ENCODE measurements at places on chromosomes 7 and 10.

- peak; percentile 72 for DNase-seq
Observed at GRCh38 chr10:91328320-91328984, 81.7 kb upstream of the HECTD2 start.

GRCh38 chr10:78937800-78938694, 130.7 kb upstream of the ZMIZ1 start:
- DNase-seq = peak; percentile 38

- no peak for DNase-seq
Observed at GRCh38 chr10:81036257-81036656, 498.6 kb downstream of the SH2D4B start.

DNA sequence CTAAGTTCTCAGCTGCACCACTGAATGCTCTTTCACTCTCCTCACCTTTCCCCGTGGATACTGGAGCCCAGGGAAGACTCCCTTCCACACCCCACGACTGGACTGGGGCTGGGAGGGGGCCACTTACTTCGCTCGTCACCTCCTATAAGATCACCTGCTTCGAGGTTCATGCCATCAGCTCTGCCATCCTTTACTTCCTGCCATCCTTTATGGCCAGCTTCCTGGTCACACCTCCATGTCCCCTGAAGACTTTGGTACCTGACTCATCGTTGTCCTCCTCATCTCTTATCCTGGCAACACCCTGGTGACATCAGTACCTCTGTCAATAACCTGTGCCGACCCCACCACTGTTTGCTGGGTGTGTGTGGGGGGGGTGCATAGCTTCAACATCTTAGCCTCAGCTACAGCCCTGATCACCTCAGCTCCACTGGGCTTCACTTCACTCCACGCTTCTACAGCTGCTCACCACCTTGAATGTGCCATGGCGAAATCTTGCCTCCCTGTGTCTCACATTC, 8.7 kb upstream of the VDAC2 start:
- no peak for DNase-seq

DNA sequence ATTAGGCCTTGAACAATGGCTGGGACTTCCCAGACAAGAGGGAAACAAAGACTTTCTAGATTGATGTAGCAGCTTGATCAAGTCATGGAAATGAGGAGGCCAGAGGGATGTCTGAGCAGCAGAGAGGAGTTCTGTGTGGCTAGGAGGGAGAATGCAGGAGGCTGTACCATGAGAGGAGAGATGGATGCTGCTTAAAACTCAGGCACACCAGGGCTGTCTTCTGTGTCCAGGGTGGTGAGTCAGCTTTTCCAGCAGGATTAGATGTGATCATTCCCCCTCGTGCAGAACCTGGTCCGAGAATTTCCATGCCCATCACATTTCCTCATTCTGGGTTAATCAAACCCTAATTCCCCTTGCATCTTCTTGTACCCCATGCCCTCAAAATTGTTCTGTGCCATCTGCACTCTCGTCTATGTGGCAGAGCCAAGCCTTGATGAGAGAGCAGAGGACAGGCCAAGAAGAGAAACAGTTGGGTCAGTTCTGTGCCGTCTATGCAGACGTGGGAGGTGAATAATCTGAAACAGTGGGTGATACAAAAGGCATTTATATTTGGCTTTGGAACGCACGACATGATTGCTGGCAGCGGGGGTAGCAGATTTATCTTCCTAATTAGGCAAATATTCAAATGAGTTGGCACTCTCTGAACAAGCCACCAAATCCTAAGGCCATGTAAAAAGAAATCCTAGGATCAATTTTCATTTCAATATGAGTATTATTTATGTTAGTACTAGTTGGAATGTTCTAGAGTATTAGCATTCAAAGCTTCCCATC, 160.7 kb downstream of the TMEM178B start:
- no peak for DNase-seq

GRCh38 chr10:93206652-93207051, 133.0 kb downstream of the CYP26A1 start:
- no peak for DNase-seq

- DNase-seq = no peak
Observed at GRCh38 chr10:128431083-128431482, 304.9 kb upstream of the MKI67 start.

DNA sequence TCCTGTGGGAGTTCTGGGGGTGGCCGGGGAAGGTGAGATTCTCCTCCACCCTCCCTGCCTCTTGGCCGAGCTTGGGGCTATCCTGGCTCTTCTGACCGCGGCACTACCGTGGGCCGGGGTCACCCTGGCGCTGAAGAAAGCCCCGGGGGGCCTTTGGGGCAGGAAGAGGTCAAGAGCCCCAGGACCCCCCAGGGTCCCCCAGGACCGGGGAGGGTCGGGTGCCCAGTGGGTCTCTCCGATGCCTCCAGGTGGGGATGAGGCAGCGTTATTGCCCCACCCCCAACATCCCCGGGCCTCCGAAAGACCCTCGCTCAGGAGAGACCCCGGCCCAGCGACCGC, 439 bp upstream of the KNDC1 start:
- no peak for DNase-seq

GRCh38 chr7:105060923-105061322, 46.9 kb downstream of the KMT2E start:
- DNase-seq = no peak

DNA sequence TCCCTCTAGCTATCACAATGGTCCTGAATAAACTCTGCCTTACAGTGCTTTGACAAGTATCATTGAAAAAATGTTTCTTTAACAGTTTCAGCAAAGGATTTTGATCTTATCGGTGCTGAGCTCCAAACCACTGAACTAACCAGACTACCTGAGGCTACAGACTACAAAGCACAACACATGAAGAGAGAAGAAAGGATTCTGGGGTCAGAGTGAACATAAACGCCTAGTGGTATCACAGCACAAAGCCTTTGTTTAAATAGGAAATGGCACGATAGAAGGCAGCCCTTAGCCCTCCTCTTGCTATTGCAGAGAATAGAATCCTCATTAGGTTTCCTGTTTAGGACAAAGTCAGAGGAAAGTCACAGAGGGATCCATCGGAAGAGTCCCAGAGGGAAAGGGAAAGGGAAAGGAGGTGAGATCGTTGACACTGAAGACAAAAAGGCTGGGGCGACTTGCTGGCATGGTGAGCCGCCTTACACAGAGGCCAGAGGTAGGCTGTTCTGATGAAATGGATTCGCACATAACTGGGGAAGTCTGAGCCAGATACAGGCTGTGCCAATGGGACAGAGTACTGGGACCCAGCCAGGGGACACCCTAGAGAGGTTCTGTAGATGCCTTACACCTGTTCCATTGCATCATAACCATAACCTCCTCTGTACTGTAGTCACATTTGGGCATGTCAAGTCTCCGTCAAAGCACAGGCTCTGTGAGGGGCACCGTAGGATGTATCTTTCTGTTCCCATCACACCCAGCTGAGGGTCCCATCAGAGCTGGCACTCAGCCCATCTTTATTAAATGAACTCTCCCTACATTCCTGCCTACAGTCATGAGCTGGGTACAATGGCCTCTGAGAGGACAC, 71.5 kb downstream of the XPNPEP1 start:
- DNase-seq = no peak

DNA sequence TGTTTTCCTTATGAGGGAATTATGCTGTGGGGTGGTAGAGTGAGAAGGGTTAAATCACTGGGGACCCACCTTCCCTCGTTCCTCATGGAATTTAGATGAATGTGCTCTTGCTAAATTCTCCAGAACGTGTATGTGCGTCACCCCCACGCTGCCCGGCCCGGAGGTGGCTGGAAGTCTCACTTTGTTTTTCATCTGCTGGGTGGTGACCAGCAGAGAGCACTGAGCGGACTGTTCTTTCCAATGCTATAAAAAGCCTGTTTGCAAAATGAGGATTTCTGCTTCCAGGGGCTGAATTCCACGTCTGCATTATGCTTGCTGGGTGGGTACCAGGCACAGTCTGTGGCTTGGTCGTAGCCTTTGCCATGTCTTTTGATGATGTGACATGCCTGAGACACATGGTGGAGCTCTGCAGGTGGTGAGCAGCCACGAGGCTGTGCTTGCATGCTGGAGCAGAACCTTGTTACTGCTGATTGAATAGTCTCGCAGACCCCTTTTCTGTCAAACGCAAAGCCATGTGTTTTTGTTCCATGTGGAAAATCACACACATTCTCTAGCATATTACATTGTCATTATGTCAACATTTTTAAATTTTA, 31.9 kb upstream of the INSYN2A start:
- DNase-seq = no peak

- DNase-seq = no peak
Observed at GRCh38 chr10:49597426-49598163, 12.5 kb upstream of the SLC18A3 start.

- no peak for DNase-seq
Observed at GRCh38 chr10:16945593-16945992, 128.4 kb upstream of the RSU1 start.

GRCh38 chr7:98802088-98802780, 67.6 kb downstream of the TMEM130 start:
- peak; percentile 90 for DNase-seq

- no peak for DNase-seq
Observed at GRCh38 chr7:83996879-83997278, 197.7 kb downstream of the SEMA3A start.

- DNase-seq = peak; percentile 19
Observed at GRCh38 chr10:63391812-63392211, 74.0 kb downstream of the JMJD1C start.

- DNase-seq = no peak
Observed at GRCh38 chr10:60921633-60922032, 22.4 kb downstream of the RHOBTB1 start.

GRCh38 chr7:83365746-83366145, 203.1 kb upstream of the PCLO start:
- DNase-seq = peak; percentile 5

GRCh38 chr10:68364101-68364886, 31.6 kb upstream of the PBLD start:
- DNase-seq = no peak

DNA sequence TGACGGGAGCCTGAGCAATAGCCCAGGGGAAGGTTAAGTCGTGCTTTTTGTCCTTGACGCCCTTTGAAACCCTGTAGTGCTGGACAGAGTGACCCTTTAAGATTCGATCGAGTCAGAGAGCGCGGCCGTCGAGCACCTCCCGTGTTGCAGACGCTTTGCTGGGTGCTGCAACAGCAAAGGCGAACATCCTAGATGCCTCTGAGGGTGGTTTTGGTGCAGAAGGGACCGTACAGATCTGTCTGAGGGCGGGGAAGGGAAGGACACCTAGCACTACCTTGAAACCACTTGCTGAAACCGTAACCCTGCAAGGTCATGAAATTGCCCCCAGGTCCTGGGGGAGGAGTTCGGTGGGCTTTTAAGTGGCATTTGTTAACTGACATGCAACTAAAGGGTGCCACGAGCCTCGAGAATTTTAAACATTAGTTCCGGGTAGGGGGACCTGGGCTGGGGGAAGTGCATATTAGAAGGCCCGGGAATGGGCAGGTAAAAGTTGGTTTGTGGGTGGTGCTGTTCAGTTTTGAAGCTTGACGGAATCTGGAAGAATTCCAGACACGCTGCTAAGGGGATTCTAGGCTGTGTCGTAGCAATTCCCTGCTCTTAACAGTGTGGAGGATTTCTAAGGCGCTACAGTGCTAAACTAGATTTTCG, 786 bp downstream of the ATP5F1C start:
- peak; percentile 44 for DNase-seq

DNA sequence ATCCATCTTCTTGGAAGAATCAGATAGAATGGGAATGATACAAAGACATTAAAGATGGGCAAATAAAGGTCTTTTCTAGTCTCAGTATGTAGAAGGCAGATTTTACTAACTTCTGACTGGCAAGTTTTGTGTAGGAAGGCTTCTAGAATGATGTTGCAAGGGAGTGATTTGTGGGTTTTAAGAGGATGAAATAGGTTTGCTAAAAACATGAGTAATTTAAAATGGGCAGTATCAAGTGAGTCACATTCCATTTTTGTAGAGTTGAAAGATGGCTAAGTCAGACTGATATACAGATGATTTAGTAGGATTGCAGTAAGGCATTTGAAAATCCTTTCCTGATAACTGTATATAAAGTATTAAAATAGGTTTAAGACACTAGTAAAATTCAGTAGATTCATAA, 777.4 kb downstream of the SORCS1 start:
- DNase-seq = peak; percentile 35

DNA sequence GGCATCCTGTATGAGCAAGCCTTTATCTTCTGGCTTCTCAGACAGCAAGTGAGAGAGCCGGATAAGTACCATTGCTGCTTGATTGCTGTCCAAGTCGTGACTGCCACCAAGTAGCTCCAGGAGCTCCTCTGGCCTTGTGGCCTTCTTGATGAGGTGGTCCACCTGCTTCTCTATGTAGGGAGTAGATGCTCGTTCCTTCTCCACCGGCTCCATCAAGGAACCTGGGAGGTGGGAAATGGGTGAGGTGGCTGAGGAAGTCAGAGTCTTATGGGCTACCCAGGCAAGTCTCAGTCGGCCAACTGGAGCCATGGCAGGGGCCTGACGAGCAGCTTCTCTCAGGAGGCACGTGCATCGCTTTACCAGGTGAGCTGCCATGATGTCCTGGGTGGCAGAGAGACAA, 2.6 kb downstream of the TBRG4 start:
- no peak for DNase-seq

- no peak for DNase-seq
Observed at GRCh38 chr7:26186364-26187311, 13.9 kb downstream of the HNRNPA2B1 start.

GRCh38 chr10:113872139-113873030, 17.9 kb downstream of the NHLRC2 start:
- DNase-seq = no peak

- peak; percentile 76 for DNase-seq
Observed at GRCh38 chr7:13628239-13629001, 361.0 kb downstream of the ETV1 start.

GRCh38 chr10:21961847-21962246, 41.7 kb downstream of the DNAJC1 start:
- DNase-seq = peak; percentile 60

GRCh38 chr7:38187794-38188440, 9.9 kb downstream of the STARD3NL start:
- DNase-seq = no peak

DNA sequence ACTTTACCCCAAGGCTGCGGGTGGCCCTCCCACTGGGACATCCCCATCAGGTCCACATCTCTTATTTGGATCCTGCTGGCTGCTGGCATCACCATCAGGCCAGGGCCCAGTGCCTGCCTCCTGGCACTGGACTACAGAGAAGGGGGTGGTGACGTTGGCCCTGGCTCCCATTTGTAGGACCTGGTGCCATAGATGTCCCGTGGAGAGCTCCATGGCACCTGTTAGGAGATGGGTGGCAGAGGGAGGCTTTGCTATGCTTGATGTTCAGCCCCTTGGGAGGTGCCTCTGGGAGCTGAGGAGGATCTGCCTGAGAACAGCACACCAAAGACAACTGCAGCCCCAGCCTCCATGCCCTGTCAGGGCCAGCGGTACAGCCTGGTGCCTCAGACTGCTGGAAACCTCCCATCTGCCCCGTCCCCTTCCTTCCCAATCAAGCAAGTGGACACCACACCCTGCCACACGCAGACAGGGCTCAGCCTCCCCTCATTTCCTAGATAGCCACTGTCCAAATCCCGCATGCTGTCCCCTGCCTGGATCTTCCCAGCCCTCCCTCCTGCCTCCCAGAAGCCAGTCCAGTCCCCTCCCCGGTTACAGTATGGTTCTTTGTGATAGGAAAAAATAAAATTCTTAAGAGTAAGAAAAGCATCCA, 230.0 kb upstream of the GRB10 start:
- no peak for DNase-seq

GRCh38 chr10:1659221-1659791, 78.0 kb downstream of the ADARB2 start:
- no peak for DNase-seq

- no peak for DNase-seq
Observed at GRCh38 chr7:40598915-40599314, 464.1 kb downstream of the SUGCT start.

- no peak for DNase-seq
Observed at GRCh38 chr10:46287846-46288477, 1.2 kb downstream of the ANTXRL start.
